Fibroblast of gingiva (primary cell): ENCODE measurements at places on chromosomes 7 and 10.

DNA sequence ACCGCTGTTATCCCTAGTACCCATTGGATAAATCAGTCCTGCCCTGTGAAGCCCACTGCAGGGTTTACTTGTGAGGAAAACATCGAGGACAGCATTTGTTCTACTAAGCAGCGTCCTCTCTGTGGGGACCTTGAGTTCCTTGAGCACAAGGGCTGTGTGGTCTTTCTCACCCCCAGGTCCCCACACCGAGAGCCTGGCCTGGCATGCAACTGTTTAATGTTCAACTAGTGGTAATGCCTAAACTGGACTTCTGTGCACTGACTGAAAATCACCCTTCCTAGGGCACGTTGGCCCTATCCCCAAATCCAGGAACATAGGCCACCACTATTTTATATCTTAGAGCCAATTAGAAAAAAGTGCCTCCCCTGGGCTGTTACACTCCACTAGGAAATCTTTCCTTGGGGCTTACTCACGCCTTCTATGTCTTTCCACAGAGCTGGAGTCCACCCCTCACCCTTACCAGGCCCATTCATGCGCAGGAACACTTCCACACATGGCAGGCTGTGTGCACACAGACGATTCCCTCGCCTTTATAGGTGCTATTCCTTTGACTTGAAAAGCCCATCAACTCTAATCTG lies 1.7 kb upstream of the TMEM213 start:
- DNase-seq, result no peak

GRCh38 chr7:142112086-142112485 lies 568 bp downstream of the MGAM2 start:
- DNase-seq, result no peak

GRCh38 chr7:23074443-23075261 lies 30.9 kb upstream of the KLHL7 start:
- no peak for DNase-seq

GRCh38 chr7:157952841-157953645 lies 616.2 kb downstream of the DNAJB6 start:
- no peak for DNase-seq

- no peak for DNase-seq
Observed at GRCh38 chr10:101545898-101546297, 42.2 kb downstream of the POLL start.

GRCh38 chr10:99391346-99391745 lies 39.1 kb downstream of the GOT1 start:
- DNase-seq, result no peak

GRCh38 chr7:54541669-54542625 lies at the start of gene VSTM2A:
TSS of gene VSTM2A (plus strand) at chr7:54542375. CDS start at chr7:54542731, 356 bp downstream.
- DNase-seq, result no peak

- no peak for DNase-seq
Observed at GRCh38 chr10:69851306-69851705, 49.6 kb downstream of the COL13A1 start.

GRCh38 chr10:24721229-24722106 lies 2.2 kb downstream of the ARHGAP21 start:
- DNase-seq, result peak; percentile 1

- DNase-seq, result no peak
Observed at GRCh38 chr7:28182071-28182471, 1.5 kb upstream of the JAZF1 start.

- no peak for DNase-seq
Observed at GRCh38 chr7:81170291-81170690, 251.4 kb upstream of the SEMA3C start.

- DNase-seq, result no peak
Observed at GRCh38 chr7:105105579-105105978, 91.6 kb downstream of the KMT2E start.

GRCh38 chr10:119061926-119062325 lies 18.7 kb downstream of the EIF3A start:
- DNase-seq, result no peak

GRCh38 chr7:44534501-44534900 lies 6.6 kb downstream of the NPC1L1 start:
- DNase-seq, result no peak

DNA sequence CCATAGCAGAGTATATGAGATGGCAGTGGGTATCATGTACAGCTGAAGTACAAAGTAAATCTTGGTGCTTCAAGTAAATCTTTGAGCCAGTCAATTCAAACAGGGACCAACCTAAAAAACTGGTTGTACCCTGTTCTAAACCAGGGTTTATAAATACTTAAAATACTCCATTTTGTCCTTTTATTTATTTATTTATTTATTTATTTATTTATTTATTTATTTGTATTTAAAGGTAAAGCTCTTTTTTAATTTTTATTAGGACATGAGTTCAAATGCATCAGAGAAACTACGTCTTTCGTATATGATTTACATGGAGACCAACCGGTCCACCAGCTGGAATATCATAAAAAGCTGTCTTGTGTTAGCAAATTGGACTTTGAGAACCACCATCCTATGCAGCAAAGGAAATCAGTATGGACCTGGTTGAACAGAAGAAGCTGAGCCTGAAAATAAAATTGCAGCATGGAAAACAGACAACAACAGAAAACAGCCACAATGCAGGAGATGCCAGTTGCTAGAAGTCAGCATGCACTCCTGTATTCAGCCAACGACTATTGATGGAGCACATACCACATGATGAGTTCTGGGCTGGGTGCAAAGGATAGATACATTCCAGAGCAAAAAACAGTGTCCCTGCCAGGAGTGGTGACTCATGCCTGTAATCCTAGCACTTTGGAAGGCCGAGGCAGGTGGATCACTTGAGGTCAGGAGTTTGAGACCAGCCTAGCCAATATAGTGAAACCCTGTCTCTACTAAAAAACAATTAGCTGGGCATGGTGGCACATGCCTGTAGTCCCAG lies 60.0 kb downstream of the PLXNA4 start:
- no peak for DNase-seq

DNA sequence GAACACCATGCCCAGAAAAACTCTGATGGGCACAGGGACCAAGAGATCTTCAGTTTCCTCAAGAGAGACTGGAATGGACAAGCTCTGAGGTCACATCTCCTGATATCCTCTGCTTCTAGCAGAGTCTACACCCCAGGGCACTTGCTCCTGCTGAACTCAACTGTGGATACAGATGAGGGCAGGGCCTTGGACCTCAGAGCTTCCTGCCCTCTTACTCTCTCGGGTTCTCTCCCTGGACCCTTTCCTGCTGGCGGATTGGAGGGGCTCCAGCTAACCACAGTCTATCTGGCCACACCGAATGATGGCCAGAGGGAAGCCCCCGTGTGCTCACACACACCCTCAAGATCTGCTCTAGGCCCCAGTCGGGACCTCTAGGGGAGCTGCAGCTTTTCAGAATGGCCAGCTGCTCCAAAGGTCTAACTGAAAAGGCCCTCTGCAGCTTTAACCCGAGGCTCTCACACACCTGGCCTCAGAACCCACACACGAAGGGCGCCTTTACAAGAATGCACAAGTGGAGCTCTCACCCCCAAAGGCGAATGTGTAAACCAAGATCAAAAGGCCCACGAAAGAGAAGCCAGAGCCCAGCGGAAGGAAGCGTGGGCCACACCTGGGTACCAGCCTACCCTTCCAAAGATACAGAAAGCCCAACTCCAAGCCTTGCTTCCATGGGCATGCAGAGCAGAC lies 65.5 kb downstream of the FAM53B start:
- DNase-seq, result no peak

DNA sequence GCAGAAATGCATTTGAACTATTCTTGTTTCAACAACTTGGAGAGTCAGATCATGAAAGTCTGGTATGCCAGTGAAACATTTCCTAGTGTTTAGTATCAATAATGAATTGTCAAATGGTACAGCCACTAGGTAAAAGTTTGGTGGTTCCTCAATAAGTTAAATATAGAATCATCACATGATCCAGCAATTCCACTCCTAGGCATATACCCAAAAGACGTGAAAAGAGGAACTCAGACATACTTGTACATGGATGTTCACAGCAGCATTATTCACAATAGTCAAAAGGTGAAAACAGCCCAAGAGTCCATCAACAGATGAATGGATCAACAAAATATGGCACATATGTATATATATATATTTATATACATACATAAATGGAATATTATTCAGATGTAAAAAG lies 67.0 kb upstream of the HPS1 start:
- DNase-seq, result no peak

DNA sequence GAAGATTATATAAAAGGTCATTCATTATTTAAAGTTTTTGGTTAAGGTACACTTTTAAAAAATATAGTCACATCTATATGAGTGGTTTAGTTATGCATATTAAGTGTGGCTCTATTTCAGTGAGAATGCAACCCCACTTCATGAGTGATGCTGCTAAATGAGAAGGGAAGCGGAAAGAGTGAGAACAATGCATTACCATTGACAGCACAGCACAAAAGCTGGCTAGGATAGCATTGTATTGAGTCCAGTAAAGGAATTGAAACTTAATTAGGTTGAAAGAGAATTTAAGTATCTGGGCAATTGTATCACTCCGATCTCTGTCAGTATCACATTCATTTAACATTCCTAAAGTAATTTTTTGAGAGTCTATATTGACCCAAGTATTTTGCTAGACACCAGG lies 13.2 kb downstream of the POM121L12 start:
- DNase-seq, result no peak

GRCh38 chr10:61130366-61130765 lies 186.4 kb upstream of the RHOBTB1 start:
- DNase-seq, result peak; percentile 40

DNA sequence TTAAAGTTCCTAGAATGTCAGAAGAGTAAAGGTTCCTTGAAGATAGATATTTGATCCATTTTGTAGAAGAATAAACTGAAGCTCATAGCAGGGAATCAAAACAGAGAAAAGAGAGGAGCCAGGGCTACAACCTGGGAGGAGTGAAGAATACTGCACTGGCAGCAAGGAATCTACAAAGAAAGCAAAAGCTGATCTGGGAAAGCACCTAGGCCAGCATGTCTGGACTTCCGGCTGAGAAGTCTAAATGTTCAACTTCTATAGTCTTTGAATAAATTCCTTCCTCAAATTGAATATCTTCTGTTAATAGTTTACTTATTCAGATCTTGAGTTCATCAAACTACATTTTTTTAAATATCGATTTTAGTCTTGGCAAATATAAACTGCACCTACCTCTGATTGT lies 78.2 kb downstream of the VPS41 start:
- DNase-seq, result no peak

DNA sequence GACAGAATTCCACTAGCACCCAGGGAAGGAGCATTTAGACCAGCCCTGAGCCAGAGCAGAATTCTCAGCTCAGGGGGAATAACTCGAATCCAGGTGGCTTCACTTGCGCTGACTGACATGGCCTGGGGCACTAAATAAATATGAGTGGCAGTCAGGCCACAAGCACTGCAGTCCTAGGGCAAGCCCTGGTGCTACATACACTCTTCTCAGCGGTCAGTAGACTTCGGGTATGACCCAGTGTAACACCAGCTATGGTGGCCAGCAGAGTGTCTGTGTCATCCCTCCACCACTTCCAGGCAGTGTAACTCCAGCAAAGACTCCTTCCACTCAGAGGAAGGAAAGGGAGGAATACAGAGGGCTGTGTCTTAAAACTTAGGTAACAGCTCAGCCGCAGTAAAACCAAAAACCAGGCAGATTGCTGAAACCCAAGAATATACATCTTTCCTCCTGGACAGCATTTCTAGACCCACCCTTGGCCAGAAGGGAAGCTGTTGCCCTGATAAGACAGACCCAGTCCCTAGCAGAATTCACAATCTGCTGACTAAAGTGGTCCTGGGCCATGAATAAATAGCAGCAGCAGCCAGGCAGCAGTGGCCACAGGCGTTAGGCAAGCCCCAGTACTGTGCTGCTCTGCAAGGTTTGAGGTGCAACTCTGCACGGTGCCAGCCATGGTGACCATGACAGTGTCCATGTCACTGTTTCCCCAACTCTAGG lies 77.0 kb downstream of the SNX13 start:
- DNase-seq, result no peak

GRCh38 chr7:89607792-89608191 lies 546.5 kb upstream of the STEAP1 start:
- DNase-seq, result no peak

- no peak for DNase-seq
Observed at GRCh38 chr7:159013825-159014289, 130.8 kb downstream of the VIPR2 start.

GRCh38 chr10:29681676-29682448 lies 47.1 kb upstream of the SVIL start:
- no peak for DNase-seq

GRCh38 chr7:128008744-128009143 lies 22.5 kb downstream of the LRRC4 start:
- DNase-seq, result no peak

GRCh38 chr7:15851201-15851600 lies 164.7 kb upstream of the MEOX2 start:
- no peak for DNase-seq

DNA sequence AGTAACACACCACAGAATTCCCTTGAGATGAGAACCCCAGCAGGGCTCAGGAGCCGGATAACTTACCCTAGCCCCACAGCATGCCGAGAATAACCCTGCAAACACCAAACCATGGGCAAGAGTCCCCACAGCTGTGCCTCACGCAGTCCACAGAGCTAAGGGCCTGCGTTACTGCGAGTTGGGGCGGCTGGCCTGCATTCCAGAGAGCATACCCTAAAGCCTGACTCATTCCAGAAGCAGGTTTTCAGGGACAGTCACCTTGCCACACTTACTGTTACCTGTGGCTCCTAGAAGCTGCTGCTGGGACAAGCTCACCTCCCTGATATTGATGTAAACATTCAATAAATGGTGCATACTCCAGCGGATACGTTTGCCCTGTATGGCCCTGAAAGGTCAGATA lies 18.6 kb downstream of the FGFR2 start:
- DNase-seq, result no peak

DNA sequence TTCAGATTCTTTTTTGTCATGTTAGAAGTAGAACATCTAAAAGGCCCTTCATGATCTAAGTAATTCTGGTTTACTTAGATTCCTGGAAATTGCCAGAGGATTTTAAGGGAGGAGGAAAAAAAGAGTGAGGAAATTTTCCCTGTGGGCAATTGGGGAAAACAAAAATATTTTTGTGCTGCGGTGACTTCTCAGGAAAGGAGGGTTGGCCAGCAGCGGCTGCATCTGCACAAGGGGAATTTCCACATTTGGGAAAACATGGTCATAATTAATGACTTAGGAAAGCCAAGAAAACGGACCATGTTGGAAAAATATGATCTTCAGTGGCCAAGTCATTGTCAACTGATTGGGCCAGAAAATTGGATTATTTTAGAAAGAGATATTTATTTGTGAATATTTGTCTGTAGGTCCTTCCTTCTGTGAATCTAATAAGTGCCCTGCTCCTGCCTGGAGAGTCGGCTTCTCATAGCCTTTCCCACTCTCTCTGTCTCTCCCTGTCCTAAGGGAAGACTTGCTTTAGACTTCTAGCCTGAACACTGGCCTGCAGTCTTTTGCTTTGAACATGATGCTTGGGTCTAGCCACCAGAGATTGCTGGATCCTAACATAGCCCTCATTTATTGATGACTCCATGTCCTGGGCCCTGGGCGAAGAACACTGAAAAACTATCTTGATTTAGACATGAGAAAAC lies 124.2 kb upstream of the MKLN1 start:
- DNase-seq, result peak; percentile 64
